Panc1 (cell line): ENCODE measurements at places on chromosomes 5 and 9. TPM values are rescaled to one million over a fixed set of nuclear protein-coding genes. Genes with fewer than 3 reads are reported as not detected.

DNA sequence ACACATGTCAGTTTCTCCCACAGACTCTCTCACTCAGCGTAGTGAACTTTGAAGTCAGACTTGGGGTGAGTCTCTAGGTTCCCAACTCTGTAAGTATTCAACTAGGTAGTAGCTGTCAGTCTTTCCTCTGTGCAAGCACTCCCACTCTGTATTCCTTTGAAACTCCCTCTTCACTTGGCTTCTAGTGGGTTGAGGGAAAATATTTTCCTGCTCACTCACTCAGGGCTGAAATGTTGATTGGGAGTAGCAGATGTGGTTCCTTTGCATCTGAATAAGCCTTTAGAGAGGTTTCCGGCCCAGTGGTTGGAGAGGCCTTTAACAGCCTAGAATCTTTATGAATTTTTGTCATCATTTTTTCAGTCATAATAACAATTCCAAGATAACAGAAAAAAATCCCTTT lies 18.1 kb upstream of the ARRDC3 start:
- H3K4me1 ChIP-seq = no peaks in the 10 kb centered on the region
- H3K4me3 ChIP-seq = no peak overlapping the region
- no peak for DNase-seq
- no peak overlapping the region for H3K27ac ChIP-seq
- no peaks in the 10 kb centered on the region for H3K27me3 ChIP-seq
- no peaks in the 10 kb centered on the region for H3K36me3 ChIP-seq

- H3K36me3 ChIP-seq = no peaks in the 10 kb centered on the region
- H3K4me3 ChIP-seq = no peak overlapping the region
- no peaks in the 10 kb centered on the region for H3K4me1 ChIP-seq
- DNase-seq = no peak
- peaks cover 2% of the 10 kb centered on the region; the same call in 1 of the 2 replicates for H3K27me3 ChIP-seq
Measured at GRCh38 chr5:109953761-109954160, 264.0 kb downstream of the MAN2A1 start.

DNA sequence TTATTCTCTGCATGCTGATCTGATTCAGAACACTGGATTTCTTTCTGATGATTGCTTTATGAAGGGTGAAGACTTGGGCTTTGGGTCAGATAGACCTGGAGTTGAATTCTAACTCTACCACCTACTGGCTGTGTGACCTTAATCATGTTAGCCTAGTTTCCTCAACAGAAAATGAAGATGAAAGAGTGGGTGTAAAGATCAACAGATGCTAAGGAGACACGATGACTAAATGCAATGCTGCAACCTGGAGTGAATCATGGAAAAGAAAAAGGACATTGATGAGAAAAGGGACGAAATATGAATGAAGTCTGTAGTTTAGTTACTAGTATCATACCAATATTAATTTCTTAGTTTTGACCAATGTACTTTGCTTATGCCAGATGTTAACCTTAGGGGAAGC lies 27.8 kb upstream of the DENND1A start:
- H3K4me1 ChIP-seq = no peaks in the 10 kb centered on the region
- no peak for DNase-seq
- no peaks in the 10 kb centered on the region for H3K27me3 ChIP-seq

DNA sequence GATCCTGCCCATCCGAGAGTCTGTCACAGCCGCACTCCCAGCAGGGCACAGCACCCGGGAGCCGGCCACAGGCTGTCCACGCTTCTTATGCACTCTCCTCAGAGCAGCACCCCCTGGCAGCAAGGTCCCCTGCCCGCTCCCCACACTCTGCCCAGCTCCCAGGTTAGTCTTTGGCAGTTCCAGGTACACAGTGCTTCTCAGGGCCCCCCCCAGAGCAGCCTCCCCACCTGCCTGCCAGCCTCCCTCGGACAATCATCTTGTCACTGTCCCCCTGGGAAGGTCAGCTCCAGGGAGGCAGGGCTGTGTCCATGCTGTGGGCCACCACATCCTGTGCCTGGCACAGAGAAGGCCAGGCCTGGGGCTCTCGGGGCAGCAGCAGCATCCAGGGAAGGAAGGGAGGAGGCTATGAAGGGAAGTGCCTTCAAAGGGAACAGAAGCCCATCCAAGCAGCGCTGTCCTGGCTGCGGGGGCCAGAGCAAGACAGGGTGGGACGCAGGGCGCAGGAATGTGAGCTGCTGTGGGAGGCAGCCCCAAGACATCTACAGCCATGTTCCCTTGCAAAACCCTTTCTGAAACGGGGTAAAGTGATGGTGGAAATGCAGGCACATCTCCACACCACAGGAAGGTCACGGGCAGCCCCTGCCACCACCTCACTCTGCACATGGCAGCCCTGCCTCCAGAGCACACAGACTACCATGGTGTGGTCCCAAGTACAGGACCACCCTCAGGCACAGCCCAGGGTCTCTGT lies 68.6 kb upstream of the ADAMTS2 start:
- no peak for DNase-seq
- H3K36me3 ChIP-seq = no peaks in the 10 kb centered on the region
- H3K27ac ChIP-seq = no peak overlapping the region
- no peak overlapping the region for H3K4me3 ChIP-seq

DNA sequence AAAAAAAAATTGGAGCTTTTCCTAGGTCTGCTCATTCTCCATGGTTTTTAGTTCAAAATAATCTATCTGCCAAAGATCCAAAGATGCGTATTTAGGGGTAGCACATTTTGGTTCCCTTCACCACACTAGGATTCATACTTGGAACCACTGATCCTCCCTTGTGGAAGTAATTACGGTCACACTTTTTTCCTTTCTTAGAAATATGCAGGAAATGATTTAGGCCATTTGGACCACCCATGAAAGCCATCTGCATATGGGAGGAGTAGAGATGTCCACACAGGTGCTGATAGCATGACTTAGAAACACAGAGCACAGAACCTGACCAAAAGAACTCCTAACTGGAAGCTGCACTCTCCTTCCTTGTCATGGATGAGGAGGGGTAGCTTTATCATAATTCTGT lies 105.9 kb upstream of the RAI14 start:
- no peak overlapping the region for H3K27ac ChIP-seq
- H3K4me1 ChIP-seq = no peaks in the 10 kb centered on the region
- H3K27me3 ChIP-seq = no peaks in the 10 kb centered on the region
- no peaks in the 10 kb centered on the region for H3K36me3 ChIP-seq
- no peak for DNase-seq

Gene C9orf153
- total RNA-seq = not detected

DNA sequence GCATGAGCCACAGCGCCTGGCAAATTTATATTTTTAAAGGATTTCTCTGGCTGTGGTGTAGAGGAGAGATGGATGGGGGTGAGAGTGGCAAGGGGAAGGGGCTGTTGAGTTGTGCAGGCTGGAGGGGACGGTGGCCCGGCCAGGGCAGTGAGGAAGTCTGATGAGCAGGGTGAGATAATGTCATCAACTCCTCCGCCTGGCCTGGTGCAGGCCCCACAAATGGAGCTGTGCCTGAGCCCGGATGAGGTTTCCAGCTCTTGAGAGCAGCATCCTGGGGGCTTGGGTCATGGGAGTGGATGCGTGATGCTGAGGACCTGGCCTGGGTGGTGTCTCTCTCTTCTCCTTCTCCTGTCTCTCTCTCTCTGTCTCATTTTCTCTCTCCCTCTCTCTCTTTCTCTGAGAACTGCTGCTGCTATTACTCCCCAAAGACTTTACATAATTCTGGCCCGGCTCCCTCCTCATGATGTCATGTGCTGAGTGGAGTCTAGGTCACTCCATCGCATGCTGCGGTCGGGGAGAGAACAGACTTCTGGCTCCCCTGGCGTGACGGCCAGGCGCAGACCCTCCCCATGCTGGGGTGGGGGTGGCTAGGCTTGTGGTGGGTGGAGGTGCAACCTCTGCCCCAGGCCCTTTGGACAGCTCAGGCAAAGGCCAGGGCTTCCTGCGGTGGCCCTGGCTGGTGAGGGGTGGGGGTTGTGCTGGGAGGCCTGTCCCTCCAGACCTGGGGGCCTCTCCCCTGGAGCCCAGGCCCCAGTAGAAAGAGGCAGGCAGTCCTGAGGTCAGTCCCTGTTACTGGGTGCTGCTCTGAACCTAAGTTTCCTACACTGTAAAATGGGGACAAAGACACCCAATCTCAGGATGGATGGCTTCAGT lies 26.4 kb downstream of the FGF18 start:
- no peaks in the 10 kb centered on the region for H3K36me3 ChIP-seq
- H3K4me1 ChIP-seq = no peaks in the 10 kb centered on the region
- H3K4me3 ChIP-seq = no peak overlapping the region
- H3K27me3 ChIP-seq = no peaks in the 10 kb centered on the region
- no peak for DNase-seq

Gene CD72
- 0.72 TPM for total RNA-seq

- no peak overlapping the region for H3K4me3 ChIP-seq
- peak overlapping the region; percentile 80; the same call in 1 of the 2 replicates for H3K27ac ChIP-seq
- no peaks in the 10 kb centered on the region for H3K27me3 ChIP-seq
- DNase-seq = no peak
Measured at GRCh38 chr5:96337048-96337781, 95.8 kb downstream of the PCSK1 start.

Gene FCN1
- total RNA-seq = not detected

- no peaks in the 10 kb centered on the region for H3K4me1 ChIP-seq
- H3K36me3 ChIP-seq = no peaks in the 10 kb centered on the region
- H3K27ac ChIP-seq = no peak overlapping the region
- no peak for DNase-seq
Measured at GRCh38 chr5:56565644-56566043, 249.7 kb upstream of the MAP3K1 start.

Gene GPR21
- not detected for total RNA-seq

Gene STOM
- 81.2 TPM for total RNA-seq

DNA sequence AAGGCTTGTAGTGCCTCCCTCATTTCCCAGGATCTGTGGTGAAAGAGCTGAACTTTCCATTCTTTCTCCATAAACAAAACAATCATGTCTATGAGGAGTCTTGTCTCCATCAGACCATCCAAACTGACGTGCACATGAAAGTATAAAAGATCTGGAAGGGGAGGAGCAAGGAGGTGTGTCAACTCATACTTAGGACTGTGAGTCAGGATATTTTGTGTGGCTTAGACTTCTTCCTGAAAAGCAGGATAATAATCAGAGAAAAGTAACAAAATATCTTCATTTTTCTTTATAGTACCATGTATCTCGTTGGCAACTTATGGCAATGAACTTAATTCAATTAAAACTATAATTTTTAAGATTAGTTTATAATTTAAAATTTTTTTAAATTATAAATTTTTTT lies 96.0 kb upstream of the PRRC1 start:
- H3K27me3 ChIP-seq = no peaks in the 10 kb centered on the region
- H3K27ac ChIP-seq = no peak overlapping the region
- H3K4me3 ChIP-seq = no peak overlapping the region
- no peak for DNase-seq
- no peaks in the 10 kb centered on the region for H3K4me1 ChIP-seq

Gene ZSWIM6
- total RNA-seq = 10.8 TPM

- H3K27me3 ChIP-seq = no peaks in the 10 kb centered on the region
- no peak overlapping the region for H3K27ac ChIP-seq
- H3K4me1 ChIP-seq = no peaks in the 10 kb centered on the region
- no peaks in the 10 kb centered on the region for H3K36me3 ChIP-seq
Measured at GRCh38 chr9:87878989-87879511, 3.6 kb upstream of the SPATA31E1 start.

Gene CCNI2
- total RNA-seq = 0.49 TPM

- no peaks in the 10 kb centered on the region for H3K27me3 ChIP-seq
- no peak overlapping the region for H3K27ac ChIP-seq
- no peak for DNase-seq
- no peaks in the 10 kb centered on the region for H3K36me3 ChIP-seq
Measured at GRCh38 chr9:8779478-8779877, 979.9 kb upstream of the DMAC1 start.

DNA sequence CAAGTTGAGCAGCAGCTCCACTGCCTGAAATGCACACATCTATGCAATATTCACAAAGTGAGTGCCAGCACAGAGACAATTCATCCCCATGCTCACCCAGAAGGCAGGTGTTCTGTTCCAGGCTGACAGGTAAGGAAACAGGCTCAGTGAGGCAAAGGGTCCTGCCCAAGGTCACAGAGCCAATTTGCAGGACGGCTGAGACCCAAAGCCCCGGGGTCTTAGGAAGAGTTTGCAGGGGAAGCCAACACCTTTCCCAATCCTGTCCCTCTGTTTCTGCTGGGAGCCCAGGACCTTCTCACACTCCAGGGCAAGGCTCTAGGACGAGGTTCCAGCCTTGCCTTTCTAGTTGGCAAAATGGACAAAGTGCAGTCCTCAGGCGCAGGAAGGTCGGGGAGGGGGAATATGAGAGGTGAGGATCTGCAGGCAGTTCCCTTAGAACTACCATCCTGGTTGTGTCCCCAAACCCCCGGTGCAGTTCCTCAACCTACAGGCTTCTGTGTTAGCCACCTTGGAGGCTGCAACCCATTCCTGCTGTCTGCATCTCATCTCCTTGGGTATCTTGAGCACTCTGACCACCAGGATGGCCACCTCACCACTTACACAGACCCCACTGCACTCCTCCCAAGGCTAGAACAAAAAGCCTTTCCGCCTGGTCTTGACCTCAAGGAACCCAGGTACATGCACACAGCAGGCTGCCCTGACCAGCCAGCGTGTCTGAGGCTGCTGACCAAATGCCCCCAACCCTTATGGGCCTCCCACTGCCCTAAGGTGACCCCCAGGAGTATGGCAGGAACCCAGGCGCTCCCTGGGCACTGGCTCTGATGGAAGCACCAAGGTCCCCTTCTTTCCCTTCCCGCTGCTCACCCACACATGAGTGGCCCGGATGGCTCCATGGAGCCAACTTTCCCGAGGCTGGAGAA lies 1.9 kb upstream of the BRD3 start:
- H3K27ac ChIP-seq = no peak overlapping the region
- H3K36me3 ChIP-seq = no peaks in the 10 kb centered on the region; the same call in 1 of the 2 replicates
- DNase-seq = no peak
- H3K4me3 ChIP-seq = no peak overlapping the region; the same call in 1 of the 2 replicates
- no peaks in the 10 kb centered on the region; the same call in 1 of the 2 replicates for H3K4me1 ChIP-seq

DNA sequence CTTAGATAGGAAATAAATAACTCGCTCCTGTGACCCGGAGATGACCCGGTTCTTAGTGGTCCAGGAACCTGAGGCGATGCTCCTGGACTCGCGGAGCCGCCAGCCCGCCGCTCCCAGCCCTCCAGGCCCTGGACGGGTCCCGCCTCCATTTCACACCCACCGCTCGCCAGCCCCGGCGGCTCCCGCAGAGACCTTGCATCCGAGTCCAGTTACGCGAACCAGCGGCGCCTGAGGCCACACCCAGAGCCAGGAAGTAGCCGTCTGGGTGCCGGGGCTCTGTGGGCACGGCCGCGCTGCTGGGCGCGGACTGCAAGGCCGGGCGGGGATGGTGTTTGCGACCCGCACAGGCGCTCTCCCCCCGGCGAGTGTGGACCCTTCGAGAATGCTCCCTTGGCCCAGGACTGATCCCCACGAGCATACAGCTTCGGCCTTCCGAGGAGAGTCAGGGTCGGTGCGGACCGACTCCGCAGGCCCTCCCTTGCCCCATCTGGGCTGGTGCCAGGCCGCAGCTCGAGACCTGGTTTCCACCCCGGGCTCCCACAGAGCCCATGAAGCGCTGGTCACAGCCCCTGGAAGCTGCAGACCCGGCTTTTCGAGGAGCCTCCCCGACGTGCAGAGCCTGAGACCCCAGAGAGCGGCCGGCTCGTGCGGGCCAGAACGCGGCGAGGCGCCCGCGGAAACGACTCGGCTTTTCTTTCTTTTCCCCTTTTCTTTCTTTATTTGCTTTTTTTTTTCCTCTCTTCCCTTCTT lies 5.2 kb upstream of the BARX1 start:
- H3K4me1 ChIP-seq = no peaks in the 10 kb centered on the region; the same call in none of the 2 replicates
- no peak overlapping the region for H3K27ac ChIP-seq
- no peaks in the 10 kb centered on the region for H3K27me3 ChIP-seq
- no peaks in the 10 kb centered on the region for H3K36me3 ChIP-seq

GRCh38 chr5:53571403-53571802 lies 11.0 kb downstream of the NDUFS4 start:
- DNase-seq = no peak
- no peaks in the 10 kb centered on the region for H3K4me1 ChIP-seq
- H3K4me3 ChIP-seq = no peak overlapping the region
- no peak overlapping the region for H3K27ac ChIP-seq
- no peaks in the 10 kb centered on the region for H3K36me3 ChIP-seq
- H3K27me3 ChIP-seq = no peaks in the 10 kb centered on the region
